Thoracic aorta endothelial cell (primary cell): ENCODE measurements at places on chromosomes 5 and 9. TPM values are rescaled to one million over a fixed set of nuclear protein-coding genes. Genes with fewer than 3 reads are reported as not detected.

C5orf58 gene
- total RNA-seq = not detected in 2 replicates

NTNG2 gene
- 0.07 and 0.13 TPM in 2 replicates for total RNA-seq

CAMK4 gene
- total RNA-seq = 0.93 and 2.6 TPM in 2 replicates

VLDLR gene
- 5.1 and 8.8 TPM in 2 replicates for total RNA-seq

C6 gene
- total RNA-seq = not detected in 2 replicates

ANKRD55 gene
- total RNA-seq = 0.57 and 2.9 TPM in 2 replicates

MYMK gene
- total RNA-seq = not detected in 2 replicates

SNAPC3 gene
- total RNA-seq = 62.1 and 62.4 TPM in 2 replicates

CSF1R gene
- total RNA-seq = not detected in 2 replicates

CBY3 gene
- not detected in 2 replicates for total RNA-seq

SNCAIP gene
- 23.0 and 23.1 TPM in 2 replicates for total RNA-seq

LEAP2 gene
- total RNA-seq = 0.50 and 0.53 TPM in 2 replicates

CARD6 gene
- total RNA-seq = 44.7 and 45.9 TPM in 2 replicates

DHX29 gene
- 60.4 and 61.2 TPM in 2 replicates for total RNA-seq

OR1J2 gene
- not detected in 2 replicates for total RNA-seq

ROPN1L gene
- total RNA-seq = 0.53 and 1.9 TPM in 2 replicates
